ENCODE measurements at places on chromosomes 2 and 18. TPM values are rescaled to one million over a fixed set of nuclear protein-coding genes. Genes with fewer than 3 reads are reported as not detected.

Gene LONRF2
- total RNA-seq, result 0.11 TPM

Gene MYO3B
- total RNA-seq, result 0.05 TPM

Gene RETSAT
- total RNA-seq, result 27.8 TPM

Gene PROKR1
- not detected for total RNA-seq

- DNase-seq, result no peak
- peaks cover 4% of the 10 kb centered on the region for H3K4me1 ChIP-seq
- no peaks in the 10 kb centered on the region for H3K36me3 ChIP-seq
- no peaks in the 10 kb centered on the region for H3K27me3 ChIP-seq
- no peak overlapping the region for H3K27ac ChIP-seq
- H3K4me3 ChIP-seq, result no peak overlapping the region
These were observed 308.5 kb downstream of the TNS1 start for GRCh38 chr2:217694291-217694690.

- H3K27ac ChIP-seq, result no peak overlapping the region
- no peaks in the 10 kb centered on the region for H3K27me3 ChIP-seq
- no peak for DNase-seq
- no peak overlapping the region for H3K4me3 ChIP-seq
These were observed 184.2 kb downstream of the PIEZO2 start for GRCh38 chr18:10965119-10965518.

GRCh38 chr2:133458280-133458679 lies 110.0 kb downstream of the NCKAP5 start:
- H3K27me3 ChIP-seq, result no peaks in the 10 kb centered on the region
- H3K4me1 ChIP-seq, result no peaks in the 10 kb centered on the region
- H3K36me3 ChIP-seq, result no peaks in the 10 kb centered on the region
- H3K27ac ChIP-seq, result no peak overlapping the region
- no peak for DNase-seq
